ENCODE measurements at places on chromosomes 2 and 18.

- no peak for DNase-seq
These were observed 235.2 kb downstream of the SH3RF3 start for GRCh38 chr2:109364217-109364616.

- DNase-seq: no peak
These were observed 39.5 kb downstream of the MTERF4 start for GRCh38 chr2:241062389-241063092.

DNA sequence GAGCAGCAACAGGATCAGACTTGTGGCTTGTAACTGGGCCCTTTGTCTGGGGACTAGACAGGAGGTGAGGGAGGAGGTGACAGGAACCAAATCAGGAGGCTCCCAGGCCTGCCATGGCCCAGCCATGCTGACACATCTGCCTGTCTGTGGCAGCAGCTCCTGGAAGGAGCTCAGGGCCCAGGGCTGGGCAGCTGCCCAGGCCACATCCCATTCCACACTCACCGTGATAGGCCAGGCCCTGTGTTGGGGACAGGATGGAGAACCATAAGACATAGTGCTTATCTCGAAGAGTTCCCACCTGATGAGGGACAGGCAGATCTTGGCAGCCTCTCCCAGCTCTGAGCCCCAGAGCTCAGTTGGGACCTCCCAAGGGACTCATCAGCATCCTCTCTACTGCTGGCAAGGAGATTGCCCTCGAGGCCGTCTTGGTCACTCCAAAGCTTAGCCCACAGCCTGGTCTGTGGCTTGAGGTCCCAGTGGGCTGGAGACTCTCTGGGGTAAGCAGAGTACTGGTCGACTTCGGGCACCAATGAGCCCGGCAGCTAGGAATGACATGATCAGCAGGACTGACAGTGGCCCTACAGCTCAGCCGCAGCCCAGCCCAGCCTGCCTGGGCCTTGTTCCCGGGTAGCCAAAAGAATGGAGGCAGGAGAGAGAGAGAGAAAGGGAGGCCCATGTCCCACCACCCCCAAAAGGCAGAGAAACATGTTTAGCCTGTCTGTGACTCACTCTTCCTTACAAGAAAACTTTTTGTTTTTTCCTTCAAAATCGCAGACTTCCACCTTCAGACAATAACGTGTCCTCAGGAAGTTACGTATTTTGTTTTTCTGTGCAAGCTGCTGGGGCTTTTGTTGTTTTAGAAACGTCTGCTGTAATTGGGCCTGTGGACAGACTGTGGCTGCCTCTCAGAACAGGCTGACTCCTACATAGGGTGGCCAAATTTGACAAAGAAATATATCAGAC lies 82.1 kb downstream of the HS1BP3 start:
- no peak for DNase-seq

- no peak for DNase-seq
These were observed 429.2 kb downstream of the PID1 start for GRCh38 chr2:228841877-228842276.

DNA sequence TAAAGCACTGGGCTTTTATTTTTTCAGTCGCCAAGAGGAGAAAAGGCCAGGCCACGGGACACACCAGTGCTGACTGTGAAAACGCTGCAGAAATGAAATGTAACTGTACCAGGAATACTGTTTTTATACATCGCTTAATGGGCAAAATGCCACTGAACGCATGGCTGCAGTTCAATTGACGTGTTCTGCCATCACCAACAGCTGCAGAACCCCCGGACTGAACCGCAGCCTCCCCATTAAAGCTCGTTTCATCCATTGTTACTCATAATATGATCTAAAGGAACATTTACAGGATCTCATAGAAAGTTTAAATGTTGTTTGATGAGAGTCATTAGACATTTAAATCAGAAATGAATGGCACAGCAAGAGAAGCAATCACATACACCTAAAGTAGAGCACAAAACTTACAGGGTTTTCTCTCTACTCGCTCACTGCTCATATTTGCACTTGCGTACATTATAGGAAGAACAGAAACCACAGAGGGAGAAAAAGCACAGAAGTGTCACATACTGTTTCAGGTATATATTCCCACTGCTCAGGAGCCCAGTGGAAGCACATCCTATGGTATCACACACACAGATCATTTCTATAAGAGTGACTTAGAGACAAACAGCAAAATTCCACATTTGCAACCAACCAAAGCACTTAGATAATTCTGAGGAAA lies 35.3 kb downstream of the TCF4 start:
- DNase-seq: no peak

DNA sequence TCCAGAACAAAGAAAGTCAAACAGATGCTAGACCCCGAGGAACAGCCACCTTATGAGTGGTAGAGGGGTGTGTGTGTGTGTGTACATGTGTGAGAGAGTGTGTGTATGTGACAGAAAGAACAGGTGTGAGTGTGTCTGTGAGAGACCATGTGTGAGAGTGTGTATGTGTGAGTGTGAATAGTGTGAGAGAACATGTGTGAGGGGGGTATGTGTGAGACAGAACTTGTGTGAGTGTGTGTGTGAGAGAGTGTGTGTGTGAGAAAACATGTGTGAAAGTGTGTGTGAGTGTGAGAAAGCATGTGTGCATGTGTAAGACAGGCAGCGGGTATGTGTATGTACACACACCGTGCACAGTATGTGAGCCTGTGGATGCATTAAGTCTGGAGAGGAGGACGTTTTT lies 214.3 kb downstream of the SP3 start:
- no peak for DNase-seq

DNA sequence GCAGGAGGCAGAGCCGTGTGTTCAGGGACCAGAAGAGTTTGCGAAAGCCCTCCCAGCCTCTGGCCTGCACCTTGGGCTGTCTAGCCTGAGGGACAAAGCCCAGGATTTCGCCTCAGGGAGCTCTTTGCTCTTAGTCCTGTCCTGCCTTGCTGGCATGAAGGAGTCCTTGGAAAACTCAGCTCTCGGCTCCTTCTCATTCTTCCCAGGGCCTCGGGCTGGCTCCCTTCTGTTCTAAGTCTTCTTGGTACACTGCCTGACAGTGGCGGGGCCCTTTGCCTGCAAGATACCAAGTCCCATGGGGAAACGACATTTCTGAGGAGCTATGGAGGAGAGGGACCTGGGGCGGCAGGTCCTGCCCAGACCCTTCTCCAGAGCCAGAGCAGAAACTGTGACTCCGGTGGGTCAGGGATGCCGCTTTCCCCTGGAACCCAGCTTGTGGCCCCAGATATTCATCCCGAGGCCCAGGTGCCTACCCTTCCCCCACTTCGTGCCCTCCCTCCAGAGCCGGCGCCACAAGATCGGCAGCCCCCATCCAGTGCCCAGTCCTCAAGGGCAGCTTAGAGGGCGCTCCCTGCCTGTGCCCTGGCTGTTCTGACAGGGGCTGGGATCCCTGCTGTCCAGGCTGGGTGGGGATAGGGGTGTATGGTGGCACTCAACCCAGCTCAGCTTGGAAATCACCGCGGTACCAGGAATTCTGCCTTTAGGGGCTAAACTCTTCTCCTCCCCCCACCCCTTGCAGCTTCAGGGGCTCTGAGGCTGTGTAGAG lies 5.5 kb upstream of the CYP26B1 start:
- DNase-seq: no peak

DNA sequence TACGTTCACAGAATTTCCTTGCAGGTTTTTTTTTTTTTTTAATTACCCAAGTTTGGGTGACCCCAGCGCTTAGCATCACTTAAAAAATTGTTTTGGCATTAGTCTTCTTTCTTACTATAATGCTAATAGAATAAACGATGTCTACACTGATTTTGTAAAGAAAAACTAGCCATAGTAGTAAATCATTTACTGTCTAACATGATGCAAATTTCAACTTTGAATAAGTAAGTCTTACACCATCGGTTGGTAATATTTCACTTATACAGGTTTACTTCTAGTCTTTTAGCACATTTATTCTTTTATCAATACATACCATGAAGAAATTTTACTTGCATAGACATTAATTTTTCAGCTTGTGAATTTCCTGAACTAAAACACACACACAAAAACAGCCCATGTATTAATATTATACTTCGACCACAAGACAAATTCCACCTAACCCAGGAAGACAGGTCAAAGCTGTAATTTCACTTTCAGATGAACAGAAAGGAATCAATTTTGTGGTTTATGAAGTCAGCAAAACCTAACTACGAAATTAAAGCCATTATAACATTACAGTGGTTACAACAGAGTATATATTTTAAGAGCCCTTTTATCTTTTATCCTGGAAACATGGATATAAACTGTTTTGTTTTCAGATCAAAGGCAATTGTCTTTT lies 1.9 kb downstream of the YES1 start:
- DNase-seq: no peak

- DNase-seq: no peak
These were observed 225.5 kb upstream of the RBMS1 start for GRCh38 chr2:160719116-160719515.

GRCh38 chr2:101107241-101107640 lies 43.9 kb downstream of the TBC1D8 start:
- DNase-seq: no peak

- DNase-seq: no peak
These were observed 115.2 kb downstream of the MTCL1 start for GRCh38 chr18:8820396-8821082.

GRCh38 chr2:35343135-35343534 lies 1012.4 kb upstream of the CRIM1 start:
- no peak for DNase-seq

DNA sequence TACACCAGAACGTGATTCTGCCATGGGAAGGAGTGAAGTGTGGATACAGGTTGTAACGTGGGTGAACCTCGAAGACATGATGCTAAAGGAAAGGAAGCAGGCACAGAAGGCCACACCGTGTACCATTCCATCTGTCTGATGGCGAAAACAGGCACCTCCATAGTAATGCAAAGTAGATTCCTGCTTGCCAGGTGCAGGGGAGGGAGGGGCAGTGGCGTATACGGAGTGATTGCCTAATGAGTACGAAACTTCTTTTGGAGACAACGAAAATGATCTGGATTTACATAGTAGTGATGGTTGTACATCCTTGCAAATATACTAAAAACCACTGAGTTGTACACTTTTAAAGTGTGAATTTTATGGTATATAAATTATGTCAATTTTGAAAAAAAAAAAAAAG lies 106.7 kb downstream of the GBX2 start:
- DNase-seq: no peak

GRCh38 chr2:38935568-38936172 lies 46.0 kb downstream of the ARHGEF33 start:
- DNase-seq: no peak

DNA sequence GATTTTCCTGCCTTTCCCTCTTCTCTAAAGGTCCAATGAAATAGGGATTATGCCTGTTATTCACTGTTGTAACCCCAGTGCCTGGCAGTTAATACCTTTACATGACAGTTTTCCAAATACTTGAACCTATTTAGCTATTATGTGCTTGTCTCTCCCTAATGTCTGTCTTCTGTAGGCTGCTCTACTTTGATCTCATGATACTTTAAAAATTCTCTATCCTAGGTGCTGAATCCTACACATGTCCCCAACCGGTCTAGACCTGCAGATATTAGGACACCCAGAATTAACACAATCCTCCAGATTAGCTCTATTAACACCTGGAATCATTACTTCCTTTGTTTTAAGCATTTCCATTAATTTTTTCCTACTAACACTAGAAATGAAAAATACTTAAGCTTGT lies 7.3 kb downstream of the CEBPZ start:
- no peak for DNase-seq

DNA sequence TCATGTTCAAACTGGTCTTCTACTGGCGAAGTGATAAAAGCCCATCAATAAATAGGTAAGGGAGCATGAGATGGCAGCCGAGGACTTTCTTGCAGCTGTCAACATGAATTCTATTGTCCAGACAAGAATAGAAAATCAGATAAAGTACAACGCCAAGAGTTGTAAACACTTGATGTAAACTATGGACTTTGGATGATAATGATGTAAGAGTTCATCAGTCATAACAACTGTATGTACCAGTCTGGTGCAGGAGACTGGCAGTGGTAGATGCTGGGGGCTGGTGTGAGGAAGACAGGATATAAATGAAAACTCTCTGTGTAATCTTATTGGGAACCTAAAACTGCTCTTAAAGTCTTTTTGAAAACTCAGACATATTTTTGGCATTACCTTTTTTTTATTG lies 155.9 kb upstream of the RASGRP3 start:
- DNase-seq: no peak

- no peak for DNase-seq
These were observed 188.4 kb downstream of the MYO5B start for GRCh38 chr18:50006470-50007046.

DNA sequence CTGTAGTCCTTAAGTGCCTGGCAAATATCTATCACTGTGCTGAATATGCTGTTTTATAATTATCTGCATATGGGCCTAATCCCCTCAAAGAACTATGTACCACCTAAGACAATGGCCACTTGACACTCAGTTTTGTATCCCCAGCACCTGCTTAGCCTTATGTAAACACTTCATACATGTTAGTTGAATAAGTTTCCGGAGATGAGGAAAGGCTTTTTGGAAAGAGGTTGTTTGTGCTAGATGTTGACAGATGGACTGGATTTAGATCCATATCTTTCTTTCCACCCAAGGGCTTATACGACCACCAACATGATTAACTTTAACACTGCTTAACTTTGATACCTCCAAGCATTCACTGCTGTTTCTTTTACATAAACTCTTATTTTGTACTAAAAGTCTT lies 63.3 kb downstream of the FAM228A start:
- DNase-seq: no peak

DNA sequence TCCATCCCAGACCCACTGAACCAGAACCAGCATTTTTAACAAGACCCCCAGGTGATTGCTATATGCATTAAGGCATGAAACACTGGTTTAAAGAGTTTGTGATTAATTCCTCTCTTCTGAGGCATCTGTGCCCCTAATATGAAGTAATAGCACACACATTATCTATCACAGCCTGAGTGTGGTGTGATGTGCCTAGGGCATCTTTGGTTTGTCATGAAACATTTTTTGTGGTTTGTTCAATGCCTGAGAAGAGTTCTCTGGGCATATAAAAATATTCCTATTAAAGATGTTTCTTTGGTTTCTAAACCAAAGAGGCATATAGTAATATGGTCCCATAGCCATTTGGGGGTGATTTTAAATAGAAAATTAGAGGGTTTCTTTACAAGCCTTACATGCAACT lies 221.7 kb upstream of the SPOPL start:
- DNase-seq: no peak

DNA sequence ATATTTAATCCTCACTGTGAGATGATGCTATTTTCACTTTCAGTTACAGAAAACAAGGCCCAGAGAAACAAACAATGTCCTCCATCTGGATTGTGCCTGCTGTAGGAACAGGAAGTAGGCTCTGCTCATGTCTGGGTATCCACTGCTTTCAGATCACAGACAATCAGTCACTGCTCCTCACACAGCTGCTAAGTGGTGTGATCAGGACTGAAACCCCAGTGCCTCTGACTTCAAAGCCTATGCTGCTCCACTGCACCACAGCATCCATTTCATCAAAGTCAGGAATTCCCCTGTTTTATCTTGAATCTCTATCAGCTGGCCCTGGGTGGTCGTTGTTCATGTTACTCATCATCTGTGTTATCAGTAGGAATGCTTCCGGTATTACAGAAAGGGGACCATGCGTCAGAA lies 303.8 kb upstream of the TRIB2 start:
- no peak for DNase-seq
